Activated naive CD4-positive, alpha-beta T cell treated with anti-CD3 and anti-CD28 coated beads for 36 hours (primary cell): ENCODE measurements at places on chromosomes 11 and 22. TPM values are rescaled to one million over a fixed set of nuclear protein-coding genes. Genes with fewer than 3 reads are reported as not detected.

GRCh38 chr11:72617080-72617762, 57.0 kb downstream of the PDE2A start:
- no peak for DNase-seq

DNA sequence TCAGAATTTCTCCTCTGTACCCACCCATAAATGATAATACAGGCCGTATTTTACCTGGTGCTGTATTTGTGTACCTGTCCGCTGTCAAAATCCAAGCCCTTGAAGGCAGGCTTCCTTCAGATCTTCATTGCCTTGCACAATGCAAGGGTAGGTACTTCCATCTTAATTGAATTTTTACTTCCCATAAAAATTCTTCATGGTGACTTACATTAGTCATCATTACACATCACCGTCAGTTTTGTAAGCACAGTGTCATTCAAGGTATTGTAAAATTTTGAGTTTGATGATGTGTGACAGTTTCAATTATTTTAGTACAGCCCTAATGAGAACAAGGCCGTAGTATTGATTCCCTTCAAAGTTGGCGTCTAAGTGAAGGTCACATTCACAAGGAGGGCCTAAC, 770 bp upstream of the TSG101 start:
- DNase-seq: no peak

- DNase-seq: no peak
Measured at GRCh38 chr11:75450236-75450635, 17.2 kb upstream of the KLHL35 start.

GRCh38 chr11:127035824-127036223, 35.3 kb upstream of the KIRREL3 start:
- no peak for DNase-seq

- no peak for DNase-seq
Measured at GRCh38 chr11:23370580-23371275, 510.5 kb upstream of the CCDC179 start.

- no peak for DNase-seq
Measured at GRCh38 chr11:33830903-33831648, 56.8 kb upstream of the FBXO3 start.

DNA sequence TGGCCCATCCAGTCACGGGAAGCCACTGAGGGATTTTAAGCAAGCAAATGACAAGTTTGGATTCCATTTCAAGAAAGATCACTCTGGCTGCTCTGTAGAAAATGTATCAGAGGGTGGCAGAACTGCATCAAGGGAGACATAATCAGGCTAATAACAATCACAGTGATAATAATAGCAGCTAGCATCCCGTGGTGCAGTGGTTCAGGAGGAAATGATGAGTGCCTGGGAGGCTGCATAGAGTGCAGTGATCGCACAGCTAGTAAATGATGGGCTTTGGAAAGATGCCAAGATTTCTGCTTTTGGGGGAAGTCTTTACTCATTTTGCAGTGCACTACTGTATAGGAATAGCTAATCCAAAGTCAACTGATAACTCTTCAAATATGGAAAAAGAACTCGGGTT, 35.8 kb downstream of the TNRC6B start:
- no peak for DNase-seq

GRCh38 chr11:101082813-101083212, 46.8 kb downstream of the PGR start:
- no peak for DNase-seq

GRCh38 chr22:44369293-44369661, 56.5 kb upstream of the SHISAL1 start:
- no peak for DNase-seq

- no peak for DNase-seq
Measured at GRCh38 chr11:96001037-96001436, 77.1 kb upstream of the MTMR2 start.

GRCh38 chr11:63504933-63505586, 824 bp upstream of the LGALS12 start:
- no peak for DNase-seq

DNA sequence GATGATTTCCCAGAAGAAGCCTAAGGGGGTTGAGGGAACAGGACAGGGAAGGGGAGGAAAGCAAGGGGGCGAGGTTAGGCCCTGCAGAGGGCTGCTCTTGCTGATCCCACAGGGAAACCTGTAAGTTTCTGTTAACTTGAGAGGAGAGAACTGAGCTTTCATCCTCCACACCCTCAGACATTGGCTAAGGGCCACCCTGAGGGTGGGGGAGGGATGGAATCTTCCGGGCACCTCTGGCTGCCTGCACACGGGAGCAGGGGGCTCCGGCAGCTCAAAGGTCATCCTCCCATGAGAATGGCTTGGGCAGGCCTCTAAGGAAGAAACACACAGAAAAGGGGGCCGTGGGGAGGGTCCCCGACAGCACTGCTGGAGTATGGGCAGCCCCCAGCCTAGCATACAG, 108.1 kb downstream of the TSPAN18 start:
- no peak for DNase-seq

DNA sequence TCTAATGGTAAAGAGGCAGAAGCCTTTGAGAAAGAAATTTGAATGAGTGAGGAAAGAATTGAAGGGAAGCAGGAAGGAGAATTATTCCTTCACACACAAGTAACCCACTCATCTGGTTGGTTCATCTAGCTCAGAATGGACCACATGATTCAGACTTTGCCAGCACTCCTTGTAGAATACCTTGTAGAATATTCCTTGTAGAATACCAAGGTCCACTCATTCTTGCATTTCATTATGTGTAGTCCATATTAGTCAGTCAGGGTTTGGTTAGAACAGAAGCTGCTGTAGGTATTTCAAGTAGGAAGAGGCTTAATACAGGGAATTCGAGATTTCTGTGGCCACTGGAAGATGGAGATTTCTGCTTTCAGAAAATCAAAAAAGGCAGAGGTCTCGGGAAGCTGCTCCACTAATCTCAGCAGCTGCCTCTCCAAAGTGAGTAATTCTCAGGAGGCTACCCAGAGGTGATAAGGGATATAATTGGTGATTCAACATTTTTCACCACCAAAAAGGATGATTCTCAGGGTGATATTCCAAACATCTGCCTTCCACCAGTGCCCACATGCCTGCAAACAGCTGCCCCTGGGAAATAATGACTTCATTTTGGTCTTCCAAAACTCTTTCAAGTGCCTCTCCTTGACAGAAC, 329.1 kb downstream of the TMEM135 start:
- DNase-seq: no peak

GRCh38 chr11:79525257-79525656, 84.4 kb upstream of the TENM4 start:
- DNase-seq: no peak

- DNase-seq: no peak
Measured at GRCh38 chr22:37317698-37318210, 35.4 kb downstream of the CYTH4 start.

- no peak for DNase-seq
Measured at GRCh38 chr22:31830721-31831070, 76.9 kb downstream of the DEPDC5 start.

DNA sequence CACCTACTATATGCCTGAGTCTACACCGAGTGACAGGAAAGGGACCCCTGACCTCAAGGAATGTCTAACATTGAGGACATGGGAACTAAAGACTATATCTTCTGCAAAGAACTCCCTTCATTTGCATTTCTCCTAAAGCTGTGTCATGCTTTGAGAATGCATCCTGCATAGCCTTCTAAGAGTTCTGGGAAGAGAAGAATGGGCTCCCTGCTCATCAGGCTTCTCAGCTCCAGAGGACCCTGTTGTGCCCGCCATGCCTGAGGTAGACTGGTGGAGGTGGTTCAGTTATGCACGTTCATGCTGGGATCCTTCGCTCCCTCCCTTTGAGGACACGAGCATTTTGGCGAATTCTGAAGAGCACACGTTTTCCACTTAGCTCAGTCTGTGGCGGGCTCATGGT, 63.3 kb downstream of the GRIK4 start:
- no peak for DNase-seq

DNA sequence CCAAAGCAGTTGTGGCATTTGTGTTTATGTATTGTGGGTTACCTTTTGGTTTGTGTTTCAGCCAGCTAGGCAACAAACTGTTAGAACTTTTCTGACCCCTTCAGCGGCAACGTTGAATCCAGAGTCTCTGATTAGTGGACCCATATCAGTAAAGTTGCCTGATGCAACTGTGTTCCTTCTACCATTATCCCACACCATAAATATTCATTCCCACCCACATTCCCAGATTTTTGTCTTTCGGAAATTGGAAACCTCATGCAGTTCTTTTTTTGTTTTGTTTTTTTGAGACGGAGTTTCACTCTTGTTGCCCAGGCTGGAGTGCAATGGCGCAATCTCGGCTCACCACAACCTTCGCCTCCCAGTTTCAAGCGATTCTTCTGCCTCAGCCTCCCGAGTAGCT, 30.7 kb upstream of the RBX1 start:
- DNase-seq: no peak

PTPN5 gene
- total RNA-seq: not detected

ZDHHC24 gene
- total RNA-seq: 13.4 TPM

SYT13 gene
- total RNA-seq: not detected

CDON gene
- 3.5 TPM for total RNA-seq

PYGM gene
- 0.64 TPM for total RNA-seq

CCDC87 gene
- total RNA-seq: 0.12 TPM

DEUP1 gene
- total RNA-seq: not detected

BLID gene
- total RNA-seq: not detected

CNIH2 gene
- total RNA-seq: 1.6 TPM

C1QTNF5 gene
- total RNA-seq: not detected

RASGRP2 gene
- 5.6 TPM for total RNA-seq

SYCE3 gene
- 0.91 TPM for total RNA-seq

HBE1 gene
- not detected for total RNA-seq

SLC7A4 gene
- not detected for total RNA-seq

FGF3 gene
- not detected for total RNA-seq

RIMBP3C gene
- total RNA-seq: not detected

IRAG1 gene
- total RNA-seq: not detected

SPI1 gene
- not detected for total RNA-seq
